ENCODE measurements at places on chromosomes 3 and 15.

- DNase-seq, result no peak
Measured at GRCh38 chr3:184660931-184661330, 50.9 kb downstream of the MAGEF1 start.

DNA sequence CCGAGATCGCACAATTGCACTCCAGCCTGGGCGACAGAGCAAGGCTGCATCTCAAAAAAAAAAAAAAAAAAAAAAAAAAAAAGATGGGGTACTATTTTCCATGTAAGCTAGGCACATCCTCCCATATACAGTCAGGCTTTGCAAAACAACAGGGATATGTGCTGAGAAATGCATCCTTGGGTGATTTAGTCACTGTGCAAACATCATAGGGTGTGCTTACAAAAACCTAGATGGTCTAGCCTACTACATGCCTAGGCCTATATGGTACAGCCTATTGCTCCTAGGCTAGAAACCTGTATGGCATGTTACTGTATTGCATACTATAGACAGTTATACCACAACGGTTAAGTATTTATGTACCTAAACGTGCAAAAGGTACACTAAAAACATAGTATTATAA is 75.0 kb downstream of the TTBK2 start:
- no peak for DNase-seq

- DNase-seq, result no peak
Measured at GRCh38 chr15:58064980-58065444, 499 bp downstream of the ALDH1A2 start.

DNA sequence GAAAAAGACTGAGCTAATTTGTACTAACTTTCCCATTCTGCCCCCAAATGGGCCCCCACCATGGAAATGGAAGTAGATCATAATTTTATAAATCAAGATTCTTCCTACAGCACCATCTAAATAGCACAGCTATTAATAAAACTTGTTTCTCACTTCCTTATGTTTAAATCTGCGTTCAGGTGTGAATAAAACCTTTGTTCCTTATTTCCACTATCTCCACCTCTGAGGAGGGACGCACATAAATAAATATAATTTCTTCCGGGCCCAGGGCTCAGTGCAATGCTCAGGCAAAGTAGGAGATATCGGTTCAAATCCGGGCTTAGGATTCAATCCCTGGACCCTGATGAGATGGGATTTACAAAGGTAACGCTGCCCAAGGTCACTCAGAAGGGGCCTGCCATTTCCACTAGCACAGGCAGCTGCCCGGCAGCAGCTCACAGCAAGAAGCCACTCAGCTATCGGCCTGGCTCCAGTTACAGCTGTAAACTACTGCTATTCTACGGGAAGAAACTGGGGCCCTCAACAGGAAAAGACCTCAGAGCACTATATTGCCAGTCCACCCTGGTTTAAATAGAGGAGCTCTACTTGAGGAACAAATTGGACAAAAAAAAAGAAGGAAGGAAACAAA is 52.5 kb downstream of the FOXP1 start:
- no peak for DNase-seq

DNA sequence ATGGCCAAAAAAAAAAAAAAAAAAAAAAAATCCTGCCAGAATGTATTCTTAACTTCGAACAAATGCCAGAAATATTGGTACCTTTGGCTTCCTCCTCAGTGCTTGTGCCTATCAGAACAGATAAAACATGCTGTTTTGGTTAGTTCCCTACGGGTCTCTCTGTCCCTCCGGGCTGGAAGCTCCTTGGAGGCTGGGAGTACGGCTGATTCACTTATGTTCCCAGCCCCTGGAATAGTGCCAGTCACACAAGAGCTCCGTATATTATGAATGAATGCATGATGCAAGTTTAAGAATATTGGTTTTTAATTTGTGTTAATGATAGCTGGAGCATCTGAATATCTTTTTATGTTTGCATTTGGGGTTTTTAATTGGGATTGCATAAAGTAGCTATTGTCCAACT is 44.0 kb downstream of the NR2F2 start:
- no peak for DNase-seq

DNA sequence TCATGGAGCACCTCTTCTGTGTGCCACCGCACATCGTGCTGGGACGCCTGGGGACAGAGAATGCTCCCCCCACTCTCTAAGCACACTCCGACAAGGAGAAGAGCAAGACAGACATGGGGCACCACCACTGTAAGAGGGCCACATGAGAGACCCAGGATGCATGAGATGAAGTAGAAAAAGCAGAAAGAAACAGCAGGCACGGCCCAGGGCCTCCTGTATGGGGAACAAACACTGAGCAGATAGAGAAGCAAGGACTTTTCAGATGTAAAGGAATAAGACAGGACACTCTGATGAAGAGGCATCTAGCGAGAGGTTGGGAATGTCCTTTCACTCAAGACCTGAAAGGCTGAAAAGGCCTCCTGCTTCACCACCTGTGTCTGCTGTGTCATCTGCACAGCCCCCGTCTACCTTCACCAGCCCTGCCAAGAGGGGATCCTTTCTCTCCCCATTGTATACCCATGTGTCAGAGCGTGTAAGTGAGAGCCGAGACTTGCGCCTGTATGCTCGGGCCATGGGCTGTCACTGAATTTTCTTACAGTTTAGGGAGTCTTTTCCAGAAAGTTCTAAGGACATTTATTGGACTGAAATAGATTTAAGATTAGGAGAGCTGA is 125.6 kb downstream of the LRRK1 start:
- DNase-seq, result no peak

DNA sequence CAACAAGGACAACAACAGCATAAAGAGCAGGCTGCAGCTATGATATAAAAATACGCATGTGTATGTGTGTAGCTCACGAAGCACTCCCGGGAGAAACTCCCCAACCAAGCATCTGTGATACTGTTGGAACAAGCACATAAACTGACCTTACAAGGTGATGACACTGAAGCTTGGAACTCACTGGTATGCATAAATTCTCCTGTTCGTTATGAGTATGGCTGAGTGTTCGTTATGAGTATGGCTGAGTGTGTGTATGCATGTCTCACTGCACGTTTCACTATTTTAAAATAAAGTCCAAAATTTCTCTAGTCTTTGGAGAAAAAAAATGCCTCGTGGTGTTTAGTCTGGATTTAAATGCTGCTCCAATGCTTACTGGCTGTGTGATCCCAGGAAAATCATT is 256.8 kb downstream of the RORA start:
- no peak for DNase-seq

DNA sequence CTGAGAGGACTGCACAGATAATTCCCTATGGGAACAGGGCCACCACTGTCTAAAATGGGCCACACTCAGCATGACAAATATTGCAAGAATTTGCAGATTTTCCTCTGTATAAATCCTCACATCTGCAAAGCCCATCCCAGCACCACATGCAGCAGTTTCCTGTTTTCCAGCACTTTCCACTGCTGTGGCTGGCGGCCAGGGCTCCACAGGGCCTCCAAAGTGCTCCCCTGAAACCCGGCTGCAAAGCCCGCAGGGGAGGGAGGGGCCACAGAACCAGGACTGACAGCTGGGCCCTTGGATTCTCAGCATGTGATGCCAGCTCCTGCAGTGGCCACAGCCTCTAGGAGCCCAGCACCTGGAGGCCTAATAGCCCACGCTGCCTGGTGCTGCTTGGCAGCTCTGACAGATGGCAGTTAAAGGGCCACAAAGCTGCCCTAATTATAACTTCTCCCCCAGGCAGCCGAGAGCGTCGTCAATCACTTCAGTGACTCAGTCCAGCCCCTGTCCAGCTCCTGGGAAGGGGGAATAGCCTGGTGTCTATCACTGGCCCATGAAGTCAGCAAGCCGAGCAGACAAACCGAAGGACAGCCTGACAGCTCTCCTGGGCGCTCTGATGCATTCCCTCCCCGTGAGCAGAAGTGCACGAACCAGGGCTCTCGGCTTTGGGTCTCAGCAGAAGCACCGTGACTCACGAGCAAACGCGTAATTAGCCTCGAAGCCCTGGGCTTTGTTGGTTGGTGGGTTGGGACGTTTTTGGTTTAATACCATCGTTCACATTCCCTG is 4.7 kb downstream of the LRRC15 start:
- no peak for DNase-seq

DNA sequence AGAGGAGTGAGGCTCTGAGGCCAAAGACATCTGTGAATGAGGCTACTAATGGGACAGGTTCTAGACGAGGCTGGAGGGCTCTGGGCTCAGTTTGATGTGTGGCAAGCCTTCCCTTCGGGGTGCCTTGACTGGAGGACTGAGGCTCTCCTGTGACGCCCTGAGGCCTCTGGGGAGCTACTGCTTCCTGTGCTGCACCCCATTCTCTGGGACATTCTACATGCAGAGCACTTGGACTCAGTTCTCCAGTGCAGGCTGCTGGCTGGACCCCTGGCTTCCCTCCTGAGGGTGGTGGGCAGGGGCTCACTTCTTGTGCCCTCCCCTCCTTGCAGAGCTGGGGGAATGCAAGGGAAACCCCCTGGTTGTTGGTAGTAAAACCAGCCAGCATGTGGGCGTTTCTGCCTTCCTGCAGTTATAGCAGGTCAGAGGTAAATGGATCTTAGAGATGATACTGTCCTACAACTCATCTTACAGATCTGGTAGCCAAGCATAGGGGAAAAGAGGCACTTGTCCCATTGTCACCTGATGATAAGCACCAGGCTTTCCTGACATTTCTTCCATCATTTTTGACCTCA is 133.3 kb downstream of the CHDH start:
- DNase-seq, result no peak

GRCh38 chr3:176739159-176739558 is 458.1 kb downstream of the TBL1XR1 start:
- no peak for DNase-seq

- DNase-seq, result no peak
Measured at GRCh38 chr3:47003056-47003410, 23.6 kb downstream of the NBEAL2 start.

GRCh38 chr15:38524156-38524555 is 40.5 kb downstream of the RASGRP1 start:
- DNase-seq, result no peak

- no peak for DNase-seq
Measured at GRCh38 chr3:86147119-86147518, 843.8 kb downstream of the VGLL3 start.

DNA sequence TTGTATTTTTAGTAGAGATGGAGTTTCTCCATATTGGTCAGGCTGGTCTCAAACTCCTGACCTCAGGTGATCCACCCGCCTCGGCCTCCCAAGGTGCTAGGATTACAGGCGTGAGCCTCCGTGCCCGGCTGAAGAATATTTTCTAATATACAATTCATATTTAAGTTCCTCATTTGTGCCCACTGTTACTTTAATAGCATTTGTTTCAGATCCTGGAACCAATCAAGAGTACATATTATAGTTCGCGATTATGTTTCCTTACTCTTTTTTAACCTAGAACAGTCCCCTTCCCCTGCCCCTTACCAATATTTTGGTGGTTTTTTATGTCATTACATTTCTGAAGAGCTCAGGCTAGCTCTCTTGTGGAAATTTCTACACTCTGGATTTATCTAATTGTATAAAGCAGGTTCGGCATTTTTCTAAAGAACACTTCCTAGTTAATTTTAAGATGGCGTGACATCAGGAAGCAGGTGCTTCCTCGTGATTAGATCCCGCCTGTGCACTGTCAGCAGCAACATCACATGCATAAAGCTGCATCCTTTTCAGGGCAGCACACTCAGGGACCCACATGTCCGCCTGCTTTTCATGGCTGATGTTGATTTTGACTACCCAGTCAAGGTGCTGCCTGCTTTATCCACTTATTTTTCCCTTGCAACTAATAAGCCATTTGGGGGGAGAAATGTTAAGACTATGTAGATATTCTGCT is 88.7 kb upstream of the EPHB3 start:
- peak; percentile 55 for DNase-seq

GRCh38 chr3:21662403-21662802 is 88.6 kb downstream of the ZNF385D start:
- no peak for DNase-seq

DNA sequence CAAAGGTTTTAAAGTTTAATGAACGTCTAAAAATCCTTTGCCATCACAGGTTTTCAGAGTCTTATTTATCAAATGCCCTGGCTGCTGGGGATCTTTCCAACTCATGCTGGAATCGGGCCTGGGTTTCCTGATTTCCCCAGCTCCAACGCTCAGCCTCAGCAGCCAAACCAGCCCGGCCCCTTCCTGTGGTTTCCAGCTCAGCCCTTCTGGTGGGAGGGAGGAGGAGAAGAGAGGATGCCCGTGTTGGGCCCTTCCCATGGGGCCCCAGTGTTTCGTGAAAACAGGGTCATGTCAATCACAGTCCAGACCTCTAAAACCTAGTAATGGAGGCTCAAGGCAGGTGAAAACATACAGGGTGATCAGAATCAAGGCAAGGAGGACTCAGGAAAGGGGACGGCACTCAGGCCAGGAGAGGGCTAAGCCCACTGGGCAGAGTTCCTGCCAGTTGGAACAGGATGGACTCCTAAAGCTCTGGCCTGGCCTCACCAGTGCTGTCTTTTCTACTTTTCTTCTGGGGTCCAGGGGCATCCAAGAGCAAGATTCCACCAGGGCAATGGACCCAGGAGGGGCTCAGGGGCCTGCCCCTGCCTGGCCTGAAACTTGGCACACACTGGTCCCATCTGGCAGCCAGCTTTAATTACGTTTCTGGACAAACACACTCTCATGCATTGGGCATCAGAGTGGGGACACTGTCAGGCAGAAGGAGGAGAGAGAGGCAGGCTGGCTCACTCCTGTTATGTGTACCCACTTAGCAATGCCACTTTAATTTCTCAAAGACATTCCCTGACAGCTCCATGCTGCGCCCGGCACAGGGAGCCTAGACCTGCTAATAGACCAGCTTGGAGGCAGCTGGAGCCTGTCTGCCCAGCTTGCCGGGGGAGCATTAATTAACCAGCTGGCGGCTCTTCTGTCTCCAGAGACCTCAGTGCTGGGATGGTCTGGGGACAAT is 194.6 kb downstream of the FAM43A start:
- no peak for DNase-seq

DNA sequence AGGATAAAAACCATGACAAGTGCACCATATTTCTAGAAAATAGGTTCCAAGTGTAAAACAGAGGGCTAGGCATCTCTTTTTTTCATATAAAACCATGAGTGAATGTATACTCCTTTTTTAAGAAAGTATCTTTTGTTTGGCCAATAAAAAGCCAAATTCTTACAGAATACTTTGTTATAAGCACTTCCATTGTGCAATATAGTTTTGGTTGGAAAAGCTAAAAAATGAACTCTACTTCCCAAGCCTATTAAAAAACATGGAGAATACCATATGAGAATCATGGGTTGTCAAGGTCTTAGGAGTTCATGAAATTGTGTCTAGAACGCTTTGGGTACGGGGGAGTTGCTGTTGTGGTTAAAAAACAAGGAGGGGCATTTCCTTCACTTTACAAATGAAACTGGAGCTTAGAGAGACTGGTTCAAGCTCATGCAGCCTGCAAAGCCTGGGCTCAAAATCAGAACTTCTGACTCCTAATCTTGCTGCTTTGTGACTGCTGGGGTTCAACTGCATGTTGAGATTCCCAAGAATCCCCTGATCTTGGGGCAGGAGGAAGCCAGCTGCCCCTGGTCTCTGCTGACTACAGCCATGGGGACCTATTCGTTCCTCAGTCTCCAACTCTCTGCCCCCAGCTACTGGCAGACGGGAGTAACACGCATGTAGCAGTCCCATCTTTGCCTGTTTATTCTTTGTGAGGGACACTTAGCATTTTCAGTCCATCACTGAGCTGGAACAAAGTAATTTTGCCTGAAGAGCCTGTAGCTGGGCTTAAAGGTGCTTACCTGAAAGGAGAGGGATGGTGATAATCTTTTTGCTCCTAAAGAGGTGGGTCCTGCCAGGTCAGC is 229.1 kb downstream of the CHST2 start:
- DNase-seq, result no peak

GRCh38 chr15:73538563-73539211 is 94.5 kb downstream of the NPTN start:
- no peak for DNase-seq

- DNase-seq, result no peak
Measured at GRCh38 chr3:141093971-141094684, 43.0 kb downstream of the SPSB4 start.

- no peak for DNase-seq
Measured at GRCh38 chr3:12758025-12758781, 856 bp downstream of the TMEM40 start.
